Right renal cortex interstitium (tissue), 3 donors: ENCODE measurements at places on chromosomes 11 and 22. TPM values are rescaled to one million over a fixed set of nuclear protein-coding genes. Genes with fewer than 3 reads are reported as not detected.

DNA sequence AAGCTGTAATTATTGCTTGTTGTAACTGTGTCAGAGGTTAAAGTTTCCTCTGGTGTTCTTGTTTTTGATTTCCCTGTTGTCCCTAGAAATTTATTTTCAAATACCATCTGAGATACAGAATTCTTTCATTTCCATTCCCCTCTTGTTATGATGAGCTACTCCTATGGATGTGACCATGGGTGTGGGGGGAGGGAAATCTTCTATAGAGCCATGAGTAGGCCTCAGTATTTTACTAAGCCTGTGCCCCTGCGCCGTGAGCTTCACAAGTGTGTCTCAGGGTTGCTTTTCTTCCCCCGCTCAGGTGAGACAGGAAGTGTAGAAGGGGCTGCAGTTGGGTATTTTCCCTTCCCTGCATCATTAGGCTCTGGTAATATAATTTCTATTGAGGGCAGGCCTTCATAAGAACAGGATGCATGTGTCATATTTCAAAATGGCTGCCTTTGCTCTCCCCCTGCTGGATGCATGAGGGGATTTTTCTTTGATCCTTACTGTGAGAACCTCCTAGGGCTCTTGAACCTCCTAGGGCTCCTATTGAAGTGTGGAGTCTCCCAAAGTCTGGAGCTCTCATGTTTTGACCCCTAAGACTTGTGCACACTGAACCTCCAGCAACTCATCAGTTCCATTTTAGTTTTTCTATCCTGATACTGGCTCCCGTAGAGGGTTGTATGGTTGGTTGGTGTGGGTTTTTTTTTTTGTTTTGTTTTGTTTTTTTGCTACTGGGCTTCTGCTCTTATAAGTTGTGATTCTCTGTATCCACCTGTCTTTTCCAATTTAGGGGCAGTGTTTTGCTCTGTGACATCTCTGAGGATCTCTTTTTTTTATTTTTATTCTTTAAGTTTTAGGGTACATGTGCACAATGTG, 658.2 kb downstream of the NTM start:
- no peak for DNase-seq

The RCOR2 gene
- polyA plus RNA-seq, result 11.8 TPM

DNA sequence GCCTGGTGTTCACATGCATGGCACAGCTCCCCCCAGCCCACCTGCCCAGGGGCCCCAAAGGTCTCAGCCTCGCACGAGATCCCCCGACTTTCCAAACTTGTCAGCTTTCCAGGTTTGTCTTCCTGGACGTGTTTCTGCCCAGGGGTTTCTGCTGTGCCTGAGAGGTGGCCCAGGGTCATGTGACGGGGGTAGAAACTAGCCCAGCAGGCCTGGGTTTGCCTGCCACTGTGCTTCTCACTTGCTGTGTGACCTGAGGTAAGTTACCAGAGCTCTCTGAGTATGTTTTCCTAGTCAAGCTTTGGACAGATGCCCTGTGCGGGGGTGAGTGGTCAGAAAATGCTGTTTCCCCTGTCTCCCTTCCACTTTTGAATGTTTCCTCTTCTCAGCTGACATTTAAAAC, 38.3 kb upstream of the SHISAL1 start:
- DNase-seq, result no peak

GRCh38 chr11:16456366-16456765, 100.0 kb upstream of the SOX6 start:
- DNase-seq, result no peak

The OR9G4 gene
- not detected for polyA plus RNA-seq

- no peak for DNase-seq
These were observed 80.1 kb downstream of the PRMT3 start for GRCh38 chr11:20467487-20468185.

The TSPAN18 gene
- 46.2 TPM for polyA plus RNA-seq

The SYNGR1 gene
- 17.3 TPM for polyA plus RNA-seq

The RAB39A gene
- 0.72 TPM for polyA plus RNA-seq

The UCP3 gene
- 1.7 TPM for polyA plus RNA-seq

DNA sequence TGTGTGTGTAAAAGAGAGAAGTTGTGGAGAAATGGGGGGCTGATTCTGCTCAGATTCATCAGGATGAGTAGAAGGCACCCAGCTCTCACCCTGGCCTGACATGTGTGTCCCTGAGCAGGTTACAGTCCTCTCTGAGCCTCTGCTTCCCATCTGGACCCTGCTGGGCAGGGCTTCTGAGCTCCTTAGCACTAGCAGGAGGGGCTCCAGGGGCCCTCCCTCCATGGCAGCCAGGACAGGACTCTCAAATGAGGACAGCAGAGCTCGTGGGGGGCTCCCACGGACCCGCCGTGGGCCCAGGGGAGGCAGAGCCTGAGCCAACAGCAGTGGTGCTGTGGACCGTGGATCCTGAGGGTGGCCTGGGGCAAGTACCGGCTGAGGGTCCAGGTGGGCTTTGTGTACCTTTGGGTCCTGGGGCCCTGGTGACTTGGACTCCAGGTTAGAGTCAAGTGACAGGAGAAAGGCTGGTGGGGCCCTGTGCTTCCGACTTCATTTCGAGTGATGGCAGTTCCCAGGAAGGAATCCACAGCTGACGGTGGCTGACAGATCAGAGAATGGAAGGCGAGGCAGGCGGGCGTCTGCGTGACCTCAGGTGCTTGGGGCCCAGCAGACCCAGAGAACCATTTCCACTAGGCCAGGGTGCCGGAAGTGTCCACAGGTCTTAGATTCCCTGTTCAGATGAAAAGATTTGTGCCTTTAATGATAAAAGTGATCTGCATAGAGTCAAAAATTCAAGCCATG, 21.9 kb downstream of the NEAT1 start:
- no peak for DNase-seq
